A549 (cell line): ENCODE measurements at places on chromosomes 2 and 18. TPM values are rescaled to one million over a fixed set of nuclear protein-coding genes. Genes with fewer than 3 reads are reported as not detected.

Gene MAT2A
- polyA plus RNA-seq: 370 to 430 TPM (median 400 TPM) in 3 replicates

DNA sequence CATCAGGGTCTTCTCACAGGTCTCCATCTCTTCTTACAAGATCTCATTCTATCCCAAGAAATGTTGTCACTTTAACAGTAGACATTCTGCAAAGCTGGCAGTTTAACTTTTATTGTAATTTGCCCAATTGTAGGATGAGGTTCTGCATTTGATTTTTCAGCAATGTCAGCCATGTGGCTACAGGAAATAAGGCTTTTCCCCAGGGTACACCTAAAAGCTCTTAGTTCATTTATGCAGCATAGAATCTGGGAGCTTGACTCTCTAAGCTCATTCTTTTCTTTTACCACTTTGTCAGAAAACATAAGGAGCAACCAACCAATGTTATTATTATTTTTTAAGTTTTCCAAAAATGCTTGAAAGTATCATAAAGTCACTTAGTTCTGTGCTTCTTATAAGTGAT, 123.4 kb downstream of the CALCRL start:
- no peak for DNase-seq

GRCh38 chr2:30382995-30383394, 64.1 kb upstream of the LCLAT1 start:
- no peak for DNase-seq

Gene PDE11A
- 3.1 to 3.6 TPM (median 3.4 TPM) in 3 replicates for polyA plus RNA-seq

DNA sequence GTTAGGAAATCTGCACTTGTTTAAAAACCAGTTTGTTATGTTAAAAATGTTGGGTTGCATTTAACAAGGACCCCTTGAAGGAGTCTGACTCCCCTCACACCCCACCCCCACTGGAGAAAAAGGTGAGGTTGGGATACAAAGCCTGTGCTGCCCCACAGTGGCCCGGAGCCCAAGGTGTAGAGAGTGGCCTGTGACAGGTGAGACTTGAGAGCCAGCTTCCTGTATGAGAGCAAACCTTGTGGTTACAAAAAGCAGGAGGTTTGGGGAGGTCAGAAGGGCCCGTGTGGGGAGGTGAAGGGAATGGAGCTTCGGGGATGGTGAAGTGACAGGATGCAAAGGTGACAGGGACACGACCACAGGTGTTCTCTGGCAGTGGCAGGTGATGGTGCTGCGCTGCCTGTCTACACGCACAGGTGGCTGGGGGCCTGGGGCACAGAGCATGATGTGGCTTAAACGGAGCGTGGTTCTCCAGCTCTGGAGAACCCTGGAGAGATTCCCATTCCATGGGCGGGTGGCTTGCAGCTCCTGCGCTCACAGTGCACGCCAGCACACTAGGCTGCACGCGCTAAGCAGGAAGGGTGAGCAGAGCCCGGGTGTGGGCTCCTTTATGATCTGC, 29.0 kb downstream of the IMPA2 start:
- no peak for DNase-seq

GRCh38 chr2:127614731-127615130, 31.2 kb upstream of the GPR17 start:
- no peak for DNase-seq

- no peak for DNase-seq
Measured at GRCh38 chr2:222313816-222314215, 15.0 kb upstream of the PAX3 start.

DNA sequence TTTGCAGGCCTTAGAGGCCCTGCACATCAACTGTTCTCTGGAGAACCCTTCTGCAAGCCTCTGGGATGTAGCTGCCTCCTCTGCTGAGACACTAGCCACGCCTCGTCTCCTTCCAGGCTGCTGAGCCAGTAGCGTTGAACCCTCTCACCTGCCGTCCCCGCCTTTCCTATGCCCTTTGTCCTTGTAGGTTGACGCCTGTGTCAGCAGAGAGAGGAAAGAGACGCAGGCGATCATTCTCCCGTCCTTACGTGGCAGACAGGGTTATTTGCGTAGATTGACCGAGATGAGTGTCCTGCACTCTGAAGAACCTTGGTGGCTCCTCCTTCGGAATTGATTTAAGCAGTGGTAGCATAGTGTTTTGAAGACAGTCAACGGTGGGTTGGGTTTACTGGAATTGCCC, 27.8 kb downstream of the ID2 start:
- no peak for DNase-seq

GRCh38 chr2:71742953-71743601, 289.7 kb downstream of the DYSF start:
- peak; percentile 72 for DNase-seq

- no peak for DNase-seq
Measured at GRCh38 chr2:21746499-21746898, 622.7 kb downstream of the TDRD15 start.

GRCh38 chr2:119071476-119071875, 87.1 kb downstream of the C1QL2 start:
- DNase-seq: no peak

Gene LDAH
- 27.4 to 31.0 TPM (median 29.6 TPM) in 3 replicates for polyA plus RNA-seq

DNA sequence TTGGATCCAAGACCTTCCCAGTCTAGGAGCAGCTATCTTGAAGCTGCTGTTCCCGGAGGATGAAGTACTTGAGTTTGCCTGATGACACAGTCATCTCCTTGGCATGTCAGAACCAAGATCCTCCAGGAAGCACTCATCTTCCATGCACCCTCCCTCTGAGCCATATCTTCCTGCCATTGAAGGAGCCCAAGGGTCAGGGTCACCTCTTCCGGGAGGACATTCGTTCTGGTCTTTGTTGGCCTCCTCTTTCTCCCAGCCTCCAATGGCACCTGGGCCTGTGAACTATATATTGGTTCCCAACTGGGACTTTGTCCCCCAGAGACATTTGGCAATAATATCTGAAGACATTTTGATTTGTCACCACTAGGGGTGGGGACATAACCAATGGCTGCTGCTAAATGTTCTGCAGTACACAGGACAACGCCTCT, 4.2 kb upstream of the MYO7B start:
- DNase-seq: no peak

DNA sequence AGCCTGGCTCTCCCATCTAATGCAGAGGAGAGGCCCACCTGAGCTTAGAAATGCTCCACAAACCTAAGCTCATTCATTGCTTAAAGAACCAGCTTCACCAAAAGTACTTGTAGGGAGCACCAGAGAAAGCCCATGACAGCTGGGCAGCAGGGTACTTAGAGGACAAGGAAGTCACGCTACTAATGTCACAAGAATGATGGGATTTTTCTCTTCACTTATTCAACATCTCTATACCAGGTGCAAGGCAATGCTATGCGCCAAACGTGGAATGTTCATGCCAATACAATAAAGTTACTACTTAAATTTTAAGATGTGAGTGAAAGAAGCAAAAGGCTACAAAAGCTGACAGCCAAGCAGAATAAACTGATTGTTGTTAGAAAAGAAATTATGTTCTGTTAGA, 36.0 kb downstream of the LONRF2 start:
- no peak for DNase-seq

- no peak for DNase-seq
Measured at GRCh38 chr2:233240897-233241296, 10.6 kb upstream of the ATG16L1 start.

Gene COL6A3
- polyA plus RNA-seq: 0.04 to 0.16 TPM (median 0.10 TPM) in 3 replicates

- DNase-seq: no peak
Measured at GRCh38 chr2:53874401-53874950, 14.7 kb upstream of the GPR75 start.

- no peak for DNase-seq
Measured at GRCh38 chr18:36485772-36486171, 188.3 kb downstream of the FHOD3 start.

- DNase-seq: no peak
Measured at GRCh38 chr2:200360364-200360763, 53.9 kb downstream of the SPATS2L start.

- DNase-seq: no peak
Measured at GRCh38 chr18:35371412-35372195, 5.5 kb downstream of the ZNF396 start.
